ENCODE measurements at places on chromosomes 6 and 20. TPM values are rescaled to one million over a fixed set of nuclear protein-coding genes. Genes with fewer than 3 reads are reported as not detected.

XKR7 gene
- 0.01 TPM for total RNA-seq

NKX2-2 gene
- total RNA-seq, result not detected

GABRR1 gene
- total RNA-seq, result not detected

RRAGD gene
- 4.8 TPM for total RNA-seq

C2 gene
- total RNA-seq, result 0.46 TPM

BMP2 gene
- total RNA-seq, result 0.30 TPM

BTNL2 gene
- total RNA-seq, result not detected

PAX1 gene
- total RNA-seq, result not detected

HSPA12B gene
- total RNA-seq, result 0.43 TPM

SEL1L2 gene
- not detected for total RNA-seq

HLA-DOB gene
- total RNA-seq, result 0.13 TPM

SUMO4 gene
- total RNA-seq, result not detected

WFDC10B gene
- total RNA-seq, result not detected

RAET1L gene
- 0.44 TPM for total RNA-seq

EFCAB8 gene
- not detected for total RNA-seq

LST1 gene
- total RNA-seq, result not detected

RIPOR2 gene
- total RNA-seq, result 0.73 TPM

MDFI gene
- 0.67 TPM for total RNA-seq

CALHM6 gene
- not detected for total RNA-seq

MOCS3 gene
- total RNA-seq, result 6.9 TPM

REM1 gene
- 0.78 TPM for total RNA-seq

ABHD16B gene
- not detected for total RNA-seq

THEMIS gene
- total RNA-seq, result not detected

GSTA2 gene
- total RNA-seq, result not detected

MOXD1 gene
- total RNA-seq, result 2.7 TPM

UBD gene
- total RNA-seq, result 0.61 TPM

TRAPPC3L gene
- total RNA-seq, result not detected

RPP40 gene
- 23.3 TPM for total RNA-seq

HLA-DPB1 gene
- total RNA-seq, result not detected

OPRM1 gene
- total RNA-seq, result not detected

RNASET2 gene
- total RNA-seq, result 12.9 TPM

METTL24 gene
- not detected for total RNA-seq

HTR1E gene
- total RNA-seq, result not detected

EPPIN gene
- not detected for total RNA-seq

KCNK5 gene
- 1.0 TPM for total RNA-seq

GLP1R gene
- total RNA-seq, result not detected

CRISP3 gene
- total RNA-seq, result not detected
